NCI-H1417 (cell line): ENCODE measurements at places on chromosomes 16 and 17.

- DNase-seq = no peak
Observed at GRCh38 chr17:63653050-63653449, 30.8 kb downstream of the MAP3K3 start.

- DNase-seq = no peak
Observed at GRCh38 chr17:28533091-28533807, 19.2 kb downstream of the UNC119 start.

- DNase-seq = peak; percentile 60
Observed at GRCh38 chr17:7296189-7296861, 1.9 kb upstream of the YBX2 start.

DNA sequence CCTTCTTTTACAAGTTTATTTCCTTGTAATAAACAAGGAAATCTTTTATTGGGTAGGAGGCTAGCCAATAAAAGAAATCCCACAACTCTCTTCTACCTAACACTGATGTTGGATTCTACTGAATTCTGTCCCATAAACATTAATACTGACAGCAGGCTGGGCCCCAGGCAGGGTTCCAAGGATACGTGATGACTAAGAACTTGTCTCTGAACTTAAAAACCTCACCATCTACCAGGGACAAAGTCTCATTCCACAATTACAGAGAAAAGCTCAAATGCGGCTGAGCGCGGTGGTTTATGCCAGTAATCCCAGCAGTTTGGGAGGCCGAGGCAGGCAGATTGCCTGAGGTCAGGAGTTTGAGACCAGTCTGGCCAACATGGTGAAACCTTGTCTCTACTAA, 64.9 kb downstream of the ARHGAP17 start:
- DNase-seq = no peak

DNA sequence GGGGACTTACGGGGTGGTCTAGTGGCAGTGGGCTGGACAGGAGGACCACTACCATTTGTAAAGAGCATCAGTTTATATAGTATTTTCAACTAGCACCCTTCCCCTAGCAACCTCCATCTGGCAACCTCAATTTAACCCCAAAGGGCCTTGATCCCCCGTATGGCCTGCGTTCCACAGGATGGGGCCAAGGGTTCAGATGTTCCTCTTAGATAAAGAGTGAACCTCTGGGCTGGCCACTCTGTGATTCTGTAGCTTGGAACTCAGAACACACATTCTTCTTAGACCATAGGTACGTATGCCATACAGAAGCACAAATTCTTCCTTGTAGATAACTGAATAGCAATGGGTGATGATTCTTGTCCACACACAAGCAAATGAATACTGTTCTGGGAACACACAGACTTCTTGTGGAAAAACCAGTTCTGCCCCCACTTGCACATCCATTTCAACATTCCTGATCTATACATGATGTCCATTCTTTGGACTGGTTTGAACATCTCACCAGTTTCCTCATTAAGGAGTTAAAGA, 1.9 kb upstream of the GGA2 start:
- DNase-seq = no peak

GRCh38 chr17:60435244-60436167, 13.2 kb downstream of the CHCT1 start:
- DNase-seq = peak; percentile 55

- DNase-seq = no peak
Observed at GRCh38 chr17:41140360-41141131, at the start of gene KRTAP4-6. Gene KRTAP4-6, minus strand, starts transcription at chr17:41140544. Its CDS starts 57 bp downstream, at chr17:41140487.

GRCh38 chr16:84690088-84690819, 9.5 kb upstream of the USP10 start:
- no peak for DNase-seq

GRCh38 chr16:17384471-17384870, 86.3 kb downstream of the XYLT1 start:
- no peak for DNase-seq

GRCh38 chr17:56593646-56594319, at the start of gene NOG:
Gene NOG, plus strand, starts transcription at chr17:56593699. Its CDS starts 525 bp downstream, at chr17:56594224.
- peak; percentile 50 for DNase-seq

GRCh38 chr16:11542069-11542744, 44.5 kb downstream of the LITAF start:
- no peak for DNase-seq

GRCh38 chr17:21512307-21513011, 136.3 kb downstream of the KCNJ12 start:
- DNase-seq = no peak

DNA sequence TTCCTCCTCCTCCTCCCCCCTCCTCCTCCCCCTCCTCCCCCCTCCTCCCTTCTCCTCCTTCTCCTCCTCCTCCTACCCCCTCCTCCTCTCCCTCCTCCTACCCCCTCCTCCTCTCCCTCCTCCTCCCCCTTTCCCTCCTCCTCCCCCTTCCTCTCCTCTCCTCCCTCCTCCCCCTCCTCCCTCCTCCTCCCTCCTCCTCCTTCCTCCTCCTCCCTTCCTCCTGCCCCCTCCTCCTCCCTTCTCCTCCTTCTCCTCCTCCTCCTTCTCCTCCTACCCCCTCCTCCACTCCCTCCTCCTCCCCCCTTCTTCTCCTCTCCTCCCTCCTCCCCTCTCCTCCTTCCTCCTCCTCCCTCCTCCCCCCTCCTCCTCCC, 6.6 kb upstream of the PDP2 start:
- DNase-seq = no peak

GRCh38 chr16:83615953-83616350, 191.8 kb upstream of the HSBP1 start:
- no peak for DNase-seq

DNA sequence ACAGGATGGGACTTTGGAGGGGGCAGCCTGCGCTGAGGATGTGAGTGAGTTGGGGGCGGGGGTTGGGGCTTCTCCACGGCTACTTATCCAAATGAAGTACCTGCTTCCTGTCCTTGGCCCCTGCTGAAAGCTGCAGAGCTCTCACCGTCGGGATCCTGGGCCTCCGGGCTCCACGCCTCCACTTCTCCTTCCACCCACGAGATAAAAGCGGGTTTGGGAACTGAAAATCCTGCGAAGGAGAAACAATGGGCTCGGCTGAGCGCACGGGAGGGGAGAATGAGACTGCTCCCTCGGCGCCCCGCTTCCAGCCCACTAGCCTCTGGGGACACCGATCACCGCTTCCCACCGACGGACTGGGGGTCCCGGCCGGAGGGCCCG, 486 bp downstream of the ZNF785 start:
- DNase-seq = no peak

DNA sequence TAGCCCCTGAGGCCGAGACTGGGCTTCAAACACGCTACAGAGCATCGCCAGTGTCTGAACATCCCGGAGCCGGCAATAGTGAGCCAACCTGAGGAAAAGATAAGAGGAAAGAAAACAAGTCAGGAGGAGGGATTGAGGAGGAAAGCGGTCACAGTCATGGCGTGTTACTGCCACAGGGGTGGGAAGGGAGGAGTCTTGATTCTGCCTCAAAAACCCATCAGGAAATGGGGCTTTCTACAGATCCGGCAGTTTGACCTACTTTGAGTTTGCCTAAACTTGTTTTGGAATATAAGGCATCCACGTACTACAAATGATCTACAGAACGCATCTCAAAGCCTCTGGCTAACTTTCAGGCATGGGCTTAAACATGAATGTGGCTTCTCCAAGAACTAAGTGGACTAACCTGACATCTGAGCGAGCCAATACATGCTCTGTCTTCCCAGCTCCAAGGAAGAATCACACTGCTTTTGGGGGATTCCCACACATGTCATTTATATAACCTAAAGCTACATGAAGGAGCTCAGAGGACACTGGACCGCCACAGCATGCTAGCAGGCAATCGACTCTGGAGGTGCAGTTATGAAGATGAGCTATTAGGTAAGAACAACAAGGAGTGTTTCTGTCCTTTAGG, 96.6 kb downstream of the WDR59 start:
- DNase-seq = no peak

- DNase-seq = no peak
Observed at GRCh38 chr16:88719933-88720296, 13.6 kb downstream of the CTU2 start.

DNA sequence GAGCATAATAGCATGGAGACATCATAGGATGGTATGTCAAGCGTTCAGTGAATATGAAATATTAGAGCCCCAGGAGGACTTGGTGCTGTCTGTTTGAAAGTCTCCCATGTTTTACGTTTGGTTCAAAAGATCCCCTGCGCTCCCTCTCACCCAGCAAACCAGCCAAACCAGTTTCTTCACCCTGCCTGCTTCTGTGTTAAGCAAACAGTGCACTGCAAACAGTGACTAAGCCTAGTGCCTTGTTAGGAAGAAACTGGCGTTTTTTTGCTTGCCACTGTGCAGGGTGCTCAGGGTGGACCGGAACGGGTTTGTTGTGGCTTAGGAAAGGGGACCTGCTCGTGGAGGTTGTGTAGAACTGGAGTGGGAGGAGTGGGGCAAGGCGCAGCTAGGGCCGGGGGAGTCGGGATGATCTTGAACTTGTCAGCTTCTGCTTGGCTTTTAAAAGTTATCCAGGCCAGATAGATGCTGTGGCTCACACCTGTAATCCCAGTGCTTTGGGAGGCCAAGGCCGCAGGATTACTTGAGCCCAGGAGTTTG, 7.7 kb downstream of the CDH1 start:
- peak; percentile 95 for DNase-seq

DNA sequence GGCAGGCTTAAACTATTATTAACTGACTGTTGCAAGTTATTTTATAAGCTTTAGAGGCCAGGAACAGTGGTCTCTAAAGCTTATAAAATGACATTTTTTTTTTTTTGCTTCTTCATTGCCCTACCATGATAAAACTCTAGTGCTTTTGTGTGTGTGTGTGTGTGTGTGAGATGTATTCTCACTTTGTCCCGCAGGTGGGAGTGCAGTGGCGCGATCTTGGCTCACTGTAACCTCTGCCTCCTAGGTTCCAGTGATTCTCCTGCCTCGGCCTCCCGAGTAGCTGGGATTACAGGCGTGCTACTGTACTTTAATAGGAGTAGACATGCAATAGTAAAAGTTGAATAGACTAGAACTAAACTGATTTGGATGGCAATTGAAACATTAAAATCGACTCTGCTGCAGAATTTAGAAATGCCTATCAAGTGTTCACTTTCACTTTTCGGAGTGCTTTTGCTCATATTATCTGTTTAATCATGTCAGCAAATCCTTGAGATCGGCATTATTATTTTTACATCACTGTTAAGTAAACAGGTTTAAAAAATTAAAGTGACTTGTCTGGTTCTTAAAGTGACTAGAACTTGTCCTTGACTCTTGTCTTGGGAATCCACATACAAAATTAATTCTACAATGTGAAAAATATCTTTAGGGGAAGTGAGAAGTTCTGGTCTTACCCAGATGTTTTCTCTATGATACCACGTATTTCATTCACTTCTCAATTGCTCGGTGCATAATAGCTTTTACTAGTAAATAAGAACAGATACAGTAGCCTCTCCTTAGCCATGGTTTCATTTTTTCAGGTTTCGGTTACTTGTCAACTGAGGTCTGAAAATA, 8.4 kb upstream of the PCTP start:
- no peak for DNase-seq

DNA sequence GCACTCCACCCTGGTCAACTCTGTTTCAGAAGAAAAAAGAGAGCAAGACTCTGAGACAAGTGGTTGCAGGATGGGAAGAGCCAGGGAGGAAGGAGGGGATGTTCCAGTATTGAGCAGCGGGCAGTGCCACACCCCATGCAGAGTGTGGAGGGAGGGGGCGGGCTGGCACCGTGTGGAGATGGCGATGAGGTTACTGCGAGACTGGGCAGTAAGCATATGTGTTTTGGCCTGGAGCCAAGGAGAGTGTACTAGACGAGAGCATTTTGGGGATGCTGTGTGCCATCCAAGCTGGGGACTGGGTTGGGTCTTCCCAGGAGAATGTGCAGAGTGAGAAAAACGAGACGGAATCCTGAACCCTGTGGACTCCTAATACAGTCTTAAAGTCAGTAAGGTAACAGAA, 3.4 kb downstream of the TBC1D24 start:
- DNase-seq = peak; percentile 55

DNA sequence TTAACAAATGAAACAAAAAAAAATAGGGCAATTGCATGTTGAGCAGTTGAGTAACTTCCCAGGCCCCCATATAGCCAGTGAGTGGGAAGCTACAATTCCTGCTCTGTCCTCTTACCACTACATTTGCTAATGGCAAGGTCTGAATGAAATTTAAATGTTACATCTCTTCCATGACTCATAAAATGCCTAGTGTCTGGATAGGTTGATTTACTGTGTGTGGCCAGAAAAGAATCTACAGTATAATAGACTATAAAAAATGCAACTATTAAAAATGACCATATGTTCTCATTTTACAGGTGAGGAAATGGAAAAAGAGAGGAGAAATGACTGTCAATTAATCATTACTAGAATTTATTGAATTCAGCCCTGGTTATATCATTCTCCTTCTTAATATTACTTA, 1199.3 kb downstream of the CDH11 start:
- DNase-seq = no peak

DNA sequence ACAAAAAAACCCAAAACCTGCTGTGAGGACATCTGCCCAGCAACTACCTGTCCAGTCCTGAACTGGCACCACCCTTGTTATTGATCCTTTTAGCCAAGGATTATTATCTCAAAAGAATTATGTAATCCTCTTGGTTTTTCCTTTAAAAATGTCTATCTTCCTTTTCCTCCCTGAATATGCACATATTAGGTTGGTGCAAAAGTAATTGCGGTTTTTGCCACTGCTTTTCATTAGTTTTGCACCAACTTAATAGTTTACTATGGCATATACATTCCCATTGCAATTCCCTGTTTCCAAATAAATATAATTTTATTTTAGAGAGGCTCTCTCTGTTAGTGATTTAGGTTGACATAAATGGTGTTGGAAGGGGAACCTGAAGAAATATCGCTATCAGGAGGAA, 51.3 kb downstream of the MPHOSPH6 start:
- DNase-seq = no peak

DNA sequence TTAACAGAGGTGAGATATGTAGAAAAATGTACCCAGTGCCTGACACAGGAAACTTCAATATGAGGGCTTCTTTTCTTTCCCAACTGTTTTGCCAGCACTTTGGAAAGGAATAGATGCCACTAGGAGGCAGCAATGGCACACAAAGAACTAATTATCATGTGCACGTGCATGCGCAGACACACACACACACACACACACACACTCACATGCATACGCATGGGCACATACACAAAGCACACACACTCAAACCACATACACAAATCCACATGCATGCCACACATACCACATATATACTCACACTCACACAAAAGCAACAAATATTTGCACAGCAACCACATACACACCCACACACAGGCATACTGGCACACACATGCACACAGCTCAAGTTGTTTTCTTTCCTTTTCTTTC, 8.8 kb upstream of the CEP112 start:
- peak; percentile 67 for DNase-seq
